Fibroblast of upper back skin (primary cell): ENCODE measurements at places on chromosomes 2 and 18.
A peak's percentile ranks its signal among the peaks of the same experiment; 100 is the strongest.

GRCh38 chr2:32772638-32773447 is 145.0 kb downstream of the TTC27 start:
- DNase-seq: peak; percentile 71

- DNase-seq: peak; percentile 52
Observed at GRCh38 chr18:10926621-10927161, 222.7 kb downstream of the PIEZO2 start.

- peak; percentile 65 for DNase-seq
Observed at GRCh38 chr2:12970861-12971260, 254.1 kb downstream of the TRIB2 start.

GRCh38 chr2:211144078-211144477 is 587.7 kb downstream of the CPS1 start:
- DNase-seq: peak; percentile 45

DNA sequence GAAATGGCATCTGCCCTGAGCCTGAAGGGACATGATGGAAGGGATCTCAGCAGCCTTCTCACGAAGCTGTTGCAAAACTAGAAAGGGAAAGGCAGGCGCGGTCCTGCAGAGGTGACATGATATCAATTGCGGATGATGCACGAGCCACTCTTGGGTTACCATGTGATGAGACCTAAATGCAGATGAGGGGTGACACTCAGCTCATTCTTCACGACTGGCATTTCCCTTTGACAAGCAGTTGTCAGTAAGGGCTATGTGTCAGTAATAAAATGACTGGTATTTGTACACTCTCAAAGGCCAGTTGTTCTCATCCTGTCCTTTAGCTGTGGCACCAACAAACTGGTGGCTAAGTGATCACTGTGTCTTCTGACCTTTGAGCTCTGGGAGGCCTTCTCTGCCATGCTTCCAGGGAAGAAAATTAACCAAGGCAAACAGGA is 273.6 kb downstream of the ETAA1 start:
- DNase-seq: no peak

- no peak for DNase-seq
Observed at GRCh38 chr2:62202729-62203128, 6.8 kb downstream of the B3GNT2 start.

- peak; percentile 92 for DNase-seq
Observed at GRCh38 chr2:70686577-70687460, 81.2 kb downstream of the ADD2 start.

DNA sequence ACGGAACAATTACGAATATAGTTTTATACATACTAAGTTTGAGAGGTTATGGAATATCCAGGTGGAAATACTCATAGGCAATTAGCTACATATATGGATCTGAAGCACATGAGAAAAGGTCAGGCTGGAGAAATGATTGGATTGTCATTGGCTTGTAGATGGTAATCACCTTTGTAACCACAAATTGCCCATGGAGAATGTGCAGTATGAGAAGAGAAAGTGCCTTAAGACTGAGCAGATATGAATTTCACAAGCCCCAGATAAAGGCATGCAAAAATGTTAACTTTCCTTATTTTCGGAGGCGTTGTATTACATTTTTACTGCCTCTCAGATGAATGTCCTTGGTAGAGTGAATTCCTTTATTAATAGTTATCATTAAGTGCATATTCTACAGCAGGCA is 33.1 kb upstream of the ACVR1C start:
- no peak for DNase-seq

DNA sequence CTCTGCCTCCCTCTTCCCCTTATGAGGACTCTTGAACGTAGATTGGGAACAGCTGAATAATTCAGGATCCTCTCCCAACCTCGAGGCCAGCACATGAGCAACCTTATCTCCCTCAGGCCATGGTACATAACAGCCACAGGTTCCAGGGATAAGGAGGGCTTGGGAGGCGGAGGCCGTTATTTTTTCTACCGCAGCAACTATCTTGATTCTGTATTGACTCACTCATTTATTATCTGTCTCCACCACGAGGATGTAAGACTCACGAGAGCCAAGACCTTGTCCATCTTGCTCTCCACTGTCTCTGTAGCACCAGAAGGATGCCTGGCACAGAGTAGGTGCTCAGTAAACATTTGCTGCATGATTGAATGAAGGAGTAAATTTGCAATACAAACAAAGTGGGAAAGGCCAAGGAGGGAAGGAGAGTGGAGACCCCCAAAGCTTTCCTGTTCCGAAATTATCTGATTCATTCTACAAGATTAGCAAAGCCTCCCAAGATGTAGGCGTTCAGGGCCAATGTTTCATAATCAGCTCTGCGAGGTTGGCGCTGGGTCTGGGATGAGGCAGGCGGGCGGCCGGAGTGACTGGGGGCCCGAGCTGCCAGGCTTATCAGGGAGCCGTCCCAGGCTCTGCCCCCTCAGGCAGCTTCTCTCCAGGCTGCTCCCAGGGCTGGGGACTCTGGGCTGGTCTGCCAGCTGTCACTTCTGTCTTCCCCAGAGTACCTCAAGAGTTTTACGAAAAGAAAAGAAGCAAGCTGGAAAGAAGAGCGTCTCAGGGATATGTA is 31.6 kb downstream of the INPP5D start:
- no peak for DNase-seq

DNA sequence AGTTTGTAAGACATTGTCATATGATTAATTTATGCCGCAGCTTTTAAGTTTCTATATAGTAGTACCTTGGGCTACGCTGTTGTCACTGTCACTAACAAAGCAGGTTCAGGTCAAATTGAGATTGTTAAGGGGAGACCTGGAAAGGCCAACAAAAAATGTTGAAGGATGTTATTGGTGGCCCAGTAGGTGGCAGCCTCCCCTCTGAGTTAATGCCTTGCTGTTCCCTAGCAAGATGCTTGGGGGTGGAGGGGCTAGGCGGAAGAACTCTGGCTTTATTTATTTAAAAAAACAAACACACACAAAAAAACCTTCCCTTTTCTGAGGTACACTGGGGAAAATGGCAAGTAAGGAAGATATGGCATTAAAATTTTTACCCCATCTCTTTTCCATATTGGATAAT is 128.3 kb upstream of the ATP5MC3 start:
- peak; percentile 2 for DNase-seq

- no peak for DNase-seq
Observed at GRCh38 chr18:80183273-80184050, 63.9 kb downstream of the PARD6G start.

DNA sequence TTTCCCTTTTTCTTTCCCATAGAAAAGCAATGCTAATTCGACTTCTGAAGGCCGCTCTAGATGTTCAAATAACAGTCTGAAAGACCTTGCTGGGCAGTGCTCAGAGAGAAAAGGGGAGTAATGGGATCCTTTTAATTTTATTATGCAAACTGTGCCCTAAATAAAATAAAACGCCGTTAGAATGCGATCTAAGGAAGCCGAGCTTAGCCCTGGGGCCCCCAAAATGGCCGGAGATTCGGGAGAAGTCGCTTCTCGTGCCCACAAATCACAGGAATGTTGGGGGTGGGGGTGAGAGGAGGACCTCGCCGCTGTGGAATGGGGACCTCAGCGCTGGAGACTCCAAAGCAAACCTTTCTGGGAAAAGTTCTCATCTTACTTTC is 8.4 kb upstream of the POU3F3 start:
- no peak for DNase-seq

- DNase-seq: no peak
Observed at GRCh38 chr18:50994031-50994430, 26.2 kb downstream of the ELAC1 start.

DNA sequence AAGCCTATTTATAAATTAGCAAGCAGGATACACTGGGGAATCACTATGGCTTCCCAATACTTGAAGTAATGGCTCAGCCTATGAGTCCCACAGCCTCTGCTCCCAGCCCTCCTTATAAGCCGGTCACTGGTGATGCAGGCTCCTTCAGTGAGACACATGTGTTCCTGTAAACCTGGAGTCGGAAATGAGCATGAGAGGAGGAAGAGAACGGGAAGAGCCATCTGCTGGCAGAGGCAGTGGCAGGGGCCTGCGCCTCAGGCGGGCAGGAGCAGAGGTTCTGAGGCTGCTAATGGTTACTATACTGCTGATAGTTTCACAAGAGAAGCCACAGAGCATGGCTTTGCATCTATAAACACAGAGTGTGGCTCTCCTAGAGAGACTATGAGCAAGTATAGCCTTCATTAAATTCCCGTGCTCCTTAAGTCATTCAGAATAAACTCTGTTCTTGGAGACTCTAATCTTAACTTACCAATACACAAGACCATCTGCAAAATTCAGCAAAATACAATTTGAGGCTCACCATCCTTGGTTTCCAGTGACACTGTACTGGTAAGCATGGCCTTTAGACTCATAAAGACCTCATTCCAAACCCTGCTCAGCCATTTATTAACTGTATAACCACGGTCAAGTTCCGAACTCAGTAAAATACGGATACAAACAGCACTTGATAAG is 63.3 kb downstream of the FBXO15 start:
- no peak for DNase-seq

GRCh38 chr2:207252979-207253645 is 87.4 kb upstream of the KLF7 start:
- peak; percentile 62 for DNase-seq

DNA sequence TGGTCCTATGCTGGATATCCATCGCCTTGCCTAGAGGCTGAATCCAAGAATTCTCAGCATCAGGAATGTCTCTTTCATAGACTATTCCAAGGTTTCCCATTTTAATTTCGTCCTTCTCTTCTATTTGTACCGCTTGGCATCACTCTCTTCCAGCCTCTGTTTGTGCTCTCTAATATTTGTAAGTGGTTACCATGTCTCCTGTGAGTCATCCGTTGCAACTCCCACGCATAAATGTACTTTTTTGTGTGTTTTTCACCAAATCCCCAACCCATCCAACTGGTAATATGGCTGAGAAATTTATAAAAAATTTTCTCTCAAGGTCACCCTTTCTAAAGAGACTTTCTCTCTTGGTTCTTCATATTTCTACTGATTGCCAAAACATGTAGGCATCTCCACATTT is 21.8 kb downstream of the COLEC12 start:
- no peak for DNase-seq

- DNase-seq: peak; percentile 25
Observed at GRCh38 chr18:14925281-14925709, 177.3 kb downstream of the ANKRD30B start.

- no peak for DNase-seq
Observed at GRCh38 chr2:74534411-74534810, 4.7 kb downstream of the HTRA2 start.

DNA sequence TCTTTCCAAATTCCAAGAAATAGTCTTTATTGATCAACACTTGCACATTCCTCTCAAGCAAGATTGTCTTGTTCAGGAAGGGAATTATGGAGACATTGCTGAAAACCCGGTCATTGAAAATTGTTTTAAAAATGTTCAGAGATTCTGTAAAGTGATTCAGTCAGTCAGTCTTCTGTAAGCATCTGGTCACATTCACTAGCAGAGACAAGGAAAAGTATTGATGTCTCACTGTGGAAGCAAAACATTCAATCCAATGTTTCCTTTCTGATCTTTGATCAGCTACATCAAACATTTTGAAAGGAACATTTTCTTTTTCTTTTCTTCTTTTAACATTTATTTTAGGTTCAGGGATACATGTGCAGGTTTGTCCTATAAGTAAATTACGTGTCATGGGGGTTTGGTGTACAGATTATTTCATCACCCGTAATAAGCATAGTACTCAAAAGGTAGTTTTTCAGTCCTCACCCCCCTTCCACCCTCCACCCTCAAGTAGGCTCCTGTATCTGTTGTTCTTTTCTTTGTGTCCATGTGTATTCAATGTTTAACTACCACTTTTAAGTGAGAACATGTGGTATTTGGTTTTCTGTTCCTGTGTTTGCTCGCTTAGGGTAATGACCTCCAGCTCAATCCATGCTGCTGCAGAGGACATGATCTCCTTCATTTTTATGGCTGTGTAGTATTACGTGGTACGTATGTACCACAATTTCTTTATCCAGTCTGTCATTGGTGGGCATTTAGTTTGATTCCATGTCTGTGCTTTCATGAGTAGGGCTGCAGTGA is 61.2 kb downstream of the CTNNA2 start:
- no peak for DNase-seq

DNA sequence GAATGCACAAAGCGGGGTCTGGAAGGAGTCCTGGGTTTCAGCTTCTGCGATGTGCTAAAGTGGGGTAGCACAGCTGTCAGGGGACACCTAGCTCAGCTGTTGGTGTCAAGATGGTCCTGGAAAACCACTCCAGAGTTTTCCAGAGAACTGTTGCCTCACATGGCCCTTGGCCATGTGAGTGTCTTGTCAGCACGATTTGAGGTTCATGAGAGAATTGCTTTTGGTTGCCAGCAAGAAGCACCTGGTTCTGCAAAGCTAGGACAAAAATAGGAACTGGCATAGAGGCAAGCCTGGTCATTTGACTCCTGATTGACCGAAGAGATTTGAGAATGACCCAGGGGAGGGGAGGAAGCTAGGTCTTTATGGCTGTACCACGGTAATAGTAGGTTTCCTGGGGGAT is 50.4 kb upstream of the CTLA4 start:
- DNase-seq: no peak

DNA sequence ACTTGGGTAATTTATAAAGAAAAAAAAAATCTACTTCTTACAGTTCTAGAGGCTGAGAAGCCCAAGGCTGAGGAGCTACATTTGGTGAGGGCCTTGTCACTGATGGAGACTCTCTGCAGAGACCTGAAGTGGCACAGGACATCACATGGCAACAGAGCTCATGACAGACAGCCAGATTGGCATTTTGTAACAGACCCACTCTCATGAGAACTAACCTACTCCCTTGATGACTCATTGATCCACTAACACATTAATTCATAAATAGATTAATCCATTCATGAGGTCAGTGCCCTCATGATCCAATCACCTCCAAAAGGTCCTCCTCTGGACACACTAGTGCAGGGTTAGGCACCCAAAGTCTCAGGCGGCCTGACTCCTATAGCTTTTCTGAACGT is 318.4 kb downstream of the GULP1 start:
- no peak for DNase-seq

GRCh38 chr2:108535357-108535631 is 1.0 kb downstream of the LIMS1 start:
- peak; percentile 36 for DNase-seq
